ENCODE measurements at places on chromosomes 1 and 21.
A peak's percentile ranks its signal among the peaks of the same experiment; 100 is the strongest.

GRCh38 chr1:12371053-12371452 lies 141.2 kb downstream of the VPS13D start:
- DNase-seq, result no peak

- no peak for DNase-seq
Observed at GRCh38 chr1:223887747-223888418, 42.1 kb upstream of the TP53BP2 start.

- no peak for DNase-seq
Observed at GRCh38 chr1:111320066-111320879, 29.6 kb downstream of the CHIA start.

- no peak for DNase-seq
Observed at GRCh38 chr1:166084613-166085012, 82.2 kb downstream of the FAM78B start.

DNA sequence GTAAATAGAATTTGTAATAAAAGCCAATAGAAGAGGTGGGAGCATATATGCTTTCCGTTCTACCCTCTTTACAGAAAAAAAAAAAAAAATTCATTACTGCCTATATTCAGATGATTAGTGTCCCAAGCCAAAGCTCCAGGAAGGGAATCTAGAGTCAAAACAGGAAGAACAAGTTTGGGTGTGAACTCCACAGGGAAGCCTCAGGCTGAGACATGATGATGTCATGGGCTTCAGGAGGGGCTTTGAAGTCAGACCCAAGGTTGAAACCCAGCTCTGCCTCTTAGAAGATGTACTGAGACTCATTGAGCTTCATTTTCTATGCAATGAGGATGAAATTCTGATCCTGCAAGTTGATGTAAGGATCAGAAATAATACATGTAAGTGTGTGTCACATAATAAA lies 250.0 kb upstream of the ADGRL2 start:
- no peak for DNase-seq

- no peak for DNase-seq
Observed at GRCh38 chr1:76824106-76824505, 43.2 kb upstream of the ST6GALNAC5 start.

- DNase-seq, result peak; percentile 20
Observed at GRCh38 chr1:25754470-25755181, 45.4 kb upstream of the SELENON start.

DNA sequence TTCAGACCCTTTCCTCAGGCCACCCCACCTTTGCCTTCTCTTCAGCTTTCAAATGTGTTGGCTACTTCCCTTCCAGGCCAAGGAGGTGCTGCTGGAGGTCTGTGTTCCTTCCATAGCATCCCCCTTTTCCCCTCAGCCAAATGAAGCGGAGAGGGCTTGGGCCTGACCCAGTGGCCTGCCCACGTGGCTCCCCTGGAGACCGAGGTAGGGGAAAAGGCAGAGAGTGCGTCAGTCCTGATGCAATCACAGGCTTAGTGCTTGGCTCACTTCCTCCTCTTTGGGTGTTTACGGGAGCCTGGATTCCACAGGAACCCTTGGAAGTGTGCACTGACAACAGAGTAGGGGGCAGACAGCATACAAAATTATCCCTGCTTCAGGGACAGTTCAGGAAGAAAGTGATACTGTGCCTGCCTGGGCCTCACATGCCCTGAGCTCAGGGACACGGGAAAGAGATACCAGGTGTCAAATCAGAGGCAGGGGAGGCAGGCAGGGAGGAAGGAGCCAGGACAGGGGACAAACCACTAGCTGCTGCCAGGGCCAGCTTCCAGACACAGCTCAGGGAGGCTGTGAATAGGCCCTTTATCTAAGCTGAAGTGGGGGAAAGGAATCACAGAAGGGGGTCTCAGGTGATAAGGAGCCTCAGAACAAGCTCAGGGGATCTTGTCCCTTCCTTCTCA lies 16.6 kb upstream of the PTP4A2 start:
- no peak for DNase-seq

GRCh38 chr1:90580176-90580575 lies 136.9 kb downstream of the BARHL2 start:
- DNase-seq, result no peak

- DNase-seq, result peak; percentile 19
Observed at GRCh38 chr1:206580438-206581113, 31.7 kb downstream of the EIF2D start.

GRCh38 chr1:154213274-154213673 lies 7.1 kb upstream of the CFAP141 start:
- DNase-seq, result no peak

DNA sequence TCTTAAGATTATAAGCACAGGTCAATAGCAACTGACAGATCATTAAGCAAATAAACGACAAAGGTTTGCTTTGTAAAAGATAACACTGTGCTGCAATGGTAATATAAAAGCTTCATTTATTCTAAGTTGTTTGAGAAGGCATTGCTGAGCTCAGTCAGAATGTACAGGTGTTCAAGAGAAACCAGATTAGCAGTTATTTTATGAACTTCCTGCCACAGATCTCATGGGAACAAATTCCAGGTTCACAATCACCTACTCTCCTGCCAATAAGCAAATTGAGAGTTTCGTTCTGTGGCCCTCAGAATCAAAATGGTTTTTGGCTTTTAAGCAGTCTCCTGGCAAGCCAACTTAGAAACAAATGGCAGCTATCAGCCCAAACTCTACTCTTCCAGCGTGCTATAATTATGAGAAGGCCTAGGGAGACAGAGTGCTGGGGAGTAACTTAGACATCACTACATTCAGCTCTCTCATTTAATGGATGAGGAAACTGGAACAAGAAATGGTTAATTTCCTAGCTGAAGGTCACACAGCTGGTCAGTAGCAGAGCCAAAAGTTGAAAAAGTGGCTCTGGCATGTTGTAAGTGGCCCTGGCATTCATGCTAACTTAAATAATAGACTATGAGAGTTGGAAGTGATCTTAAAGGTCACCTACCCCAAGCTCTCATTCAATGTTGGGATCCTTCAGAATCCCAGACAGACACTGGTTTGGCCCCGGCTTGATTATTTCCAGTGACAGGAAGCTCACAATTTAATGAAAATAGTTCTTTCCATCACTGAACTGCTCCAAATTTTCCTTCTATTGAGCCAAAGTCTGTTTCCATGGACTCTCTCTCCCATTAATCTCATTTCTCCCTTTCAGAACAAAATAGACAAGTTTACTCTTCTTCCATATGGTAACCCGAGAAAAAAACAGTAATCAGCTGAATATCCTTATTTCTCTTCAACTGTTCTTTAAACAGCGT lies 82.6 kb upstream of the EDEM3 start:
- no peak for DNase-seq

- DNase-seq, result no peak
Observed at GRCh38 chr1:41564741-41565475, 80.4 kb upstream of the EDN2 start.

GRCh38 chr1:214720561-214720960 lies 117.6 kb downstream of the CENPF start:
- no peak for DNase-seq

All from stimulated activated CD4-positive, alpha-beta T cell treated with anti-CD3 and anti-CD28 coated beads, Interleukin-4, amount 100 ng/mL, for 4 hours (primary cell).